ENCODE measurements at places on chromosomes 12 and 14.

GRCh38 chr12:1978078-1978862 is 26.0 kb downstream of the DCP1B start:
- DNase-seq = no peak

GRCh38 chr12:65511134-65511834 is 232.8 kb downstream of the MSRB3 start:
- DNase-seq = no peak

GRCh38 chr14:63647696-63648410 is 6.2 kb upstream of the WDR89 start:
- DNase-seq = no peak

- no peak for DNase-seq
Observed at GRCh38 chr12:15346488-15346887, 24.2 kb downstream of the PTPRO start.

- DNase-seq = peak; percentile 76
Observed at GRCh38 chr12:49866859-49867569, 24.1 kb upstream of the BCDIN3D start.

GRCh38 chr12:121295746-121296617 is 527 bp downstream of the CAMKK2 start:
- DNase-seq = peak; percentile 16

- no peak for DNase-seq
Observed at GRCh38 chr12:65630555-65630954, 193.7 kb upstream of the HMGA2 start.

DNA sequence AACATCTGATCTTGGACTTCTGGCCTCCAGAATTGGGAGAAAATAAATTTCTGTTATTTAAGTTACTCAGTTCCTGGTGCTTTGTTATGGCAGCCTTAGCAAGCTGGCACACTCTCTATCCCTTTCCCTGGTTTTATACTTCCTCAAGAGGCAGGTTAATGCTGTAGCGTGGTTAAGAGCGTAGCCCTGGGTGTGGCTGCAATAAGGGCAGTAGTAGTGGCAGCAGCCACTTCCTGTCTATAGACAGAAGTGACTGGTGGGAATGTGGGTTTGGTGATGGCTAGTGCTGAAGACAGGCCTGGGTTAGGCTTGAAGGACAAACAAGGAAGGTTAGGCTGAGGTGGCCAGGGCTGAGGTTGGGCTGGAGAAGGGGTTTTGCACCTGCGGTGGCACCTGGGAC is 3.6 kb upstream of the LGALS3 start:
- peak; percentile 36 for DNase-seq

GRCh38 chr12:124713436-124714082 is 146.1 kb upstream of the NCOR2 start:
- peak; percentile 62 for DNase-seq

GRCh38 chr14:36579573-36580140 is 2.8 kb downstream of the NKX2-8 start:
- DNase-seq = no peak

DNA sequence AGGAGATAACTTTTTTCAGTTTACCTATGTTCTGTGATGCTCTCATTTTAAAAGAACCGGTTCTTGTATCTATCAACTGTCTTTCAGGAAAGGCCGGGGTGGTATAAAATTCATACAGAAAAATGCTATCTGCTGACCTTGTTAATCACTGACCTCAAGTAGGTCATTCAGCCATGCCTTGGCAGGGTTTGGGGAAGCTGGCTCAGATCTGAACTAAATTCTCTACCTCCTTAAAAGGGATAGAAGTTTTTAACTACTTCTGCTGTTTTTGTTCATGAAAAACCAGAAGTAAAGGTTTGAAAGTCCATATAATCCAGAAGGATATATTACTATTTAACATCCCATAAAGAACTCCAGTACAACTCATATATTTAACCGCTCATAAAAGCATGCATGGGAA is 10.1 kb downstream of the MYRFL start:
- no peak for DNase-seq

DNA sequence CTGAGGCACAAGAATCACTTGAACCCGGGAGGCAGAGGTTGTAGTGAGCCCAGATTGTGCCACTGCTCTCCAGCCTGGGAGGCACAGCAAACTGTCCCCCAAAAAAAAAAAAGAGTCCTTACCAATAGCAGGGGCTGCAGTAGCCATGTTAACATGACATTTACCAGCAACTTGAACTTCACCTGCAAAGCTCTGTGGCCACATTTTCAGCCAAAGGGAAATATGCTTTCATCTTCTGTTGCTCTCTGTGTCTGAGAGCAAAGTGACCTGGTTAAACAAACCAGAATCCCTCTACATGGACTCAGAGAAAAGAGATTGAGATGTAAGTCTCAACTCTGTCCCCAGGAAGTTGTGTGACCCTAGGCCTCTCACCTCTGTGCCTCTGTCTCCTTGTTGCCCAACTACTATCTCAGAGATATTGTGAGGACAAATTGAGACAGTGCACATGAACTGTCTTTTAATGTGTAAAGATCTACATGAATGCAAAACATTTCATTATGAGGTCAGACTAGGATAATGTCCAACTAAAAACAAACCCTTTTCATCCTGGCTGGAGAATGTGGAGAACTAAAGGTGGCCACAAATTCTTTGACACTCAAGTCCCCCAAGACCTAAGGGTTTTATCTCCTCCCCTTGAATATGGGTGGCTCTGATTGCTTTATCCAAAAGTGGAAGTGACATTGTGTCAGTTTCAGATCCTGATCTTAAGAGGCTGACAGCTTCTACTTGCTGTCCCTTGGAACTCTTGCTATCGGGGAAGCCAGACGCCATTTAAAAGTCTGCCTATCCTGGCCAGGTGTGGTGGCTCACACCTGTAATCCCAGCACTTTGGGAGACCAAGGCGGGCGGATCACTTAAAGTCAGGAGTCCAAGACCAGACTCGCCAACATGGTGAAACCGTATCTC is 24.7 kb upstream of the P2RX4 start:
- DNase-seq = no peak

DNA sequence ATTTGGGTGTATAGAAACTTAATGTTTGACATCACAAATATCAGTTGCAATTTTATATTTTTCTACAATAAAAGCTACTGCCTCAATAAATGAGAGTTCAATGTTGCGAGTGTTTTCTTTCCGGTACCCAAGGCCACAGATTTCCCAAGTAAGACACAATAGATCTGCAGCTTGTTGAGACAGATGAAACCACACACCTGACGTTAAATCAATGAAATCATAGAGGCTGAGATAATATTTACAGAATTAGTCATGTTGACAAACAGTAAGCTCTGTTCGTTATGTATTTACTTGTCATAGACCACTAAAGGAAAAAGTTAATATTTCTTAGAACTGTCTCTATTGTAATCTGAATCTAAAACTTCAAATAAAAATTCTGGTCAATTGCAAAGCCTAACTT is 49.2 kb upstream of the PTHLH start:
- DNase-seq = no peak

GRCh38 chr12:107207931-107208525 is 114.7 kb upstream of the CRY1 start:
- DNase-seq = no peak

GRCh38 chr14:34710744-34711143 is 3.6 kb downstream of the CFL2 start:
- no peak for DNase-seq

DNA sequence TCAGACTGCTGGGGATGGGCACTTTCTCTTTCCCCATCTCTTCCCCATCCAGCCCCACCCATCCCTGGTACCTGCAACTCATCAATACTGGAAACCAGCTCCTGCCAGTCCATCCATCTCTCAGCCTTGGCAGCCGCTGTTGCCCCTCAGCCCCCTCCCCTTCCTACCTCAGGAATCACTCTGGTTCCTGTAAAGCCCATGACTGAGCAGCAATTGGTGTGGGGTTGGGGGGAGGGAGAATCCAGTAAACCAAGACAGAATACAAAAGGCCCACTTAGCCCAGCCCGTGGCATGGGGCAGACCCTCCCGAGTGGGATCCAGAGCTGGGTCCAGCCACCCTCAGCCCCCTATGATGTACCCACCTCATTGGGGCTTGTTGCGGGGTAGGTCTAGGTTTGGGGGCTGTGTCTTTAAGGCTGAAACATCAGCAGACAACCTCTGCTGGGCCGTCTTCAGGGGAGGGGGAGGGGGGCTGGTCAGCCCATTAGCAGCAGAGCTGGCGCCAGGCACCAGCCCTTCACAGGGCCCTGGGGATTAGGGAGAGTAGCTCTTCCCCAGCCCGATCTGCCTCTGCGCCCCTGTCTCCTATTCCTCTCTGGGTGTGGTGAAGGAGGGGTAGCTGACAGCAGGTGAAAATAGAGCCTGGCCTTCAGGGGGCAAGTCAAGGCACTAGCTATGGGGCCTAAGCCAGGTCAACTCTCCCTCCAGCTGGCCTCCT is 702 bp upstream of the PRPH start:
- DNase-seq = no peak

DNA sequence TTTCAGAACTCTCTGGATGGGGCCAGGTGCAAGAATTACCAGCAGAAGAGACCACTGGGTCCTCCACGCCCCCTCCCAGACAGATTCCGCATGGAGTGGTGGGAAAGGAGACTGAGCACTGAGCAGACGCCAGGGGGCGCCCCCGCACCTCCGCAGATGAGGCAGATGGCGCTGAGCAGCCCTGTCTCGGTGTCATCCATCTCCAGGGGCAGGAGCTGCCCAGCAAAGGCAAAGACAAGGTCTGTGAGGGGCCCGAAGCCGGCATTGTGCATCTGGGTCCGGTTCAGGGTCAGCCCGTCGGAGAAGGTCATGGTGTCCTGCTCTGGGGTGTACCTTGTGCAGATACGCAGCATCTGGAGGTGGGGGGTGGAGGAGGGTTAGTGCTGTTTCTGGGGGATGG is 6.3 kb upstream of the ITGB7 start:
- peak; percentile 79 for DNase-seq

GRCh38 chr14:24273422-24273998 is 2.1 kb upstream of the RABGGTA start:
- no peak for DNase-seq

GRCh38 chr14:20455355-20456300 is 602 bp downstream of the APEX1 start:
- DNase-seq = no peak

DNA sequence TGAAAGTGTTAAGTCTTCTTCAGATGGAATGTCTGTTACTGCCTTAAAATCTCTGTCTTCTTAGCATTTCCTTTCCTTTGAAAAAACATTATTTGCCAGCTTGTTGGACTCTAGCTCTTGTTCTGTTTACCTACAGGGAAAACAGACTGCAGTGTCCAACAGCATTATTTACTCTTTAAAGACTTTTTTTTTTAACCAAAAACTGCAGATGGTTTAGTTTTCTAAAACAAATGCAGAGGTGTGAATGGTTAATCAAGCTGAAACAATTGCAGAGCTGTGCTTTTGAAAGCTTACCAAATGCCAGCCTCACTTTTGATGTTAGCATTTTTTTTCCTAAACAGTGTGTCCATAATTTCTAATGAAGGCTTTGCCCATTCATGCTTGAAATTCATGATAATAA is 323.3 kb downstream of the TMEM117 start:
- DNase-seq = no peak

- DNase-seq = no peak
Observed at GRCh38 chr12:67068204-67068731, 200.9 kb upstream of the CAND1 start.

- DNase-seq = no peak
Observed at GRCh38 chr12:15216036-15216889, 5.0 kb downstream of the RERG start.

- no peak for DNase-seq
Observed at GRCh38 chr12:66594688-66595087, 84.2 kb downstream of the GRIP1 start.

DNA sequence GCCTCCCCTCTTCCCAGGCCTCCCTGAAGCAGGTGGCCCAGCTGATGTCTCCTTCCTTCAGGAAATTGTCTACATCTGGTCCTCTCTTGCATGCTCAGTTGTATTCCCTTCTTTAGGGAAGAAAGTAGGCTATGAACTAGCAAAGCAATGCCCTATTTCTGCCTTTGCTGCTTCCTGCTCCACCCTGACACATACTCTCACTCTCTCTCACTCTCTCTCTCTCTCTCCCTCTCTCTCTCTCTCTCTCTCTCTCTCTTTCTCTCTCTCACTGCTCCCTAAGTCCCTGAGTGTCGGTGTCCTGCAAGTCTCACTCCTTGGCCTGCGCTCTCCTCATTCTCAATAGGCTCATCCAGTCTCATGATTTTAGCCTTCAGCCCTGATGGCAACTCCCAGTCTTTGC is 19.4 kb upstream of the PARP11 start:
- DNase-seq = no peak

GRCh38 chr12:101783150-101783549 is 43.9 kb upstream of the SYCP3 start:
- DNase-seq = no peak

Data from CD4-positive, alpha-beta T cell treated with Interferon alpha-2 for 1 hour (primary cell).